ENCODE measurements at places on chromosomes 2 and 18.

GRCh38 chr18:11899063-11899462 lies 9.1 kb downstream of the MPPE1 start:
- no peak for DNase-seq

GRCh38 chr18:55402731-55403405 lies 185.1 kb downstream of the TCF4 start:
- no peak for DNase-seq

- no peak for DNase-seq
Measured at GRCh38 chr2:43133336-43133707, 93.1 kb downstream of the ZFP36L2 start.

DNA sequence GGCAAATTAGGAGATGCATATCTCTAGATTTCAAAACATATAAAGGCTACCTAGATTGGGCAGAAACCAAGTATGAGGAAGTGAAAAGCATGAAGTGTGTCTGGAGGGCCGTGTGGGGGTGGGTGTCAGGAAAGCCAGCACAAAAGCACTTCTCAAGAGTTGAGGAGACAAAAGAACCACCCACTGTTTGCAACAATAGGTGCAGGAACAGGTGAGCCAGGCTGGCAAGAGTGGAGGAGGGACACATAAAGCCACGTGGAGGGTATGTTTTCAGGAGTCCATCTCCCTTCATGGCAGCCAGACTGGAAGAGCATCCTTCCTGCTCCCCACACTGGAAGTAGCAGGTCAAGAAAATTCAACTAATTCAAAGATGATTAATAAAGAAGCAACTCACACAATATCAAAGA lies 96.4 kb downstream of the CERS6 start:
- no peak for DNase-seq

- DNase-seq, result no peak
Measured at GRCh38 chr18:46646468-46646867, 10.6 kb downstream of the LOXHD1 start.

DNA sequence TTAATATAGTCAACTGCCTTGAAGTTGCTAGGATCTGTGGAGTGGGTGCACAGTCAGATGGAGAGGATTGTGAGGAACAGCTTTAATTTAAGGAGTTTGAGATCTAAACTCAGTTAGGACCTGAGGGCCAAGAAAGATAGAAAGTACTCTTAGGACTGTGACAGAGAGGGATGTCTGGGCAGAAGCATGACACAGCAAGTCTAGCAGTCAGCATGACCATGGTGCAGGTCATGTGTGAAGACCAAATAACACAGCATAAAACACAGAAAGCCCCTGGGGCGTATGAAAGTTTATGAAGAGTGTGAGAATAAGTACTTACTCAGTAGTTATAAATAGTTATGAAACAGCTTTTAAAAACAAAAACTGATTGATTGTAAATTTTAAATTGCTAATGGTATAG lies 107.2 kb downstream of the GALNT1 start:
- DNase-seq, result no peak

DNA sequence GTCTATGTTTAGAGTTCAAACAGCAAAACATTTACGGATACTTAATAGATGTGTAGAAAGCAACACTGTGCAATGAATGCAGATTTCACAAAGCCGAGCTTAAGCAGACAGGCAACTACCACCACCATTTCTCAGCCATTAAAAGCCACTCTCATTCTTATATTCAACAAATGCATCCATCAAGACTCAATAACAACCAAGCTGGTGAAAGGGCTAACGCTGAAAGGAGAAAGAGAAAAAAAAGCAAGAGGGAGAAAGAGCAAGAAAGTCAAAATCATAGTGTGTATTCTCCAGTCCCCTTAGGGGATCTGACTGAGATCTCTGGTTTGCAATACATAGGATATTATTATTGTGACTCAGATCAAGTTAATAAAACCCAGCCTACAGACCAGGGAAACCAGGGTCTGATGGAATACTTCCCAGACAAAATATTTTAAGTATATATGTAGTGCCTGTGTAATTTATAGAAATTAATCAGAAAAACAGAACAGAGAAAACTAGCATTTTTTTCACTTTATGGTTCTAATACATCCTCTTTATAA lies 14.1 kb downstream of the SATB2 start:
- no peak for DNase-seq

- no peak for DNase-seq
Measured at GRCh38 chr2:233852056-233852455, 2.3 kb downstream of the HJURP start.

- DNase-seq, result no peak
Measured at GRCh38 chr2:54208364-54209240, 47.4 kb downstream of the TSPYL6 start.

DNA sequence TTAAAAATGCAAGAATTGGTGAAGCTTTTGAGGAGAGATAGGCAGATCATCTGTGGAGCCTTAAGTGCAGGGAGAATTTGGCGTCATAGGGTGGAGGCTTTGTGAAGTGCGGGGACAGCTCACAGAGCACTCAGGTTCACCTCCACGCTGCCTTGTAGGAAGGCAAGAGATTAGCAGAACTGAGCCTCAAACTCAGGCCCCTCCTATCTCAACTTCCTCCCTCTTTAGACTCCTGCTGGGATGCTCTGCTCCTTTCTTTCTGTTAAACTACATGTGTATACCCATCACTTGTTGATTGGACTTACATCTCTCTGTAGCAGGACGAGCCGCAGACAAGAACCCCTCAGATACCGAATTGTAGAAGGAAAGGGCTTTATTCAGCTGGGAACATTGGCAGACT lies 422.2 kb downstream of the SETBP1 start:
- DNase-seq, result no peak

GRCh38 chr18:59055345-59056032 lies 84.2 kb upstream of the SEC11C start:
- no peak for DNase-seq

- no peak for DNase-seq
Measured at GRCh38 chr2:233481368-233482142, 85.0 kb downstream of the USP40 start.

GRCh38 chr2:160596441-160596840 lies 102.8 kb upstream of the RBMS1 start:
- no peak for DNase-seq

GRCh38 chr2:197571627-197572271 lies 55.9 kb downstream of the MOB4 start:
- DNase-seq, result no peak

- no peak for DNase-seq
Measured at GRCh38 chr2:218363736-218364135, 7.1 kb downstream of the CATIP start.

DNA sequence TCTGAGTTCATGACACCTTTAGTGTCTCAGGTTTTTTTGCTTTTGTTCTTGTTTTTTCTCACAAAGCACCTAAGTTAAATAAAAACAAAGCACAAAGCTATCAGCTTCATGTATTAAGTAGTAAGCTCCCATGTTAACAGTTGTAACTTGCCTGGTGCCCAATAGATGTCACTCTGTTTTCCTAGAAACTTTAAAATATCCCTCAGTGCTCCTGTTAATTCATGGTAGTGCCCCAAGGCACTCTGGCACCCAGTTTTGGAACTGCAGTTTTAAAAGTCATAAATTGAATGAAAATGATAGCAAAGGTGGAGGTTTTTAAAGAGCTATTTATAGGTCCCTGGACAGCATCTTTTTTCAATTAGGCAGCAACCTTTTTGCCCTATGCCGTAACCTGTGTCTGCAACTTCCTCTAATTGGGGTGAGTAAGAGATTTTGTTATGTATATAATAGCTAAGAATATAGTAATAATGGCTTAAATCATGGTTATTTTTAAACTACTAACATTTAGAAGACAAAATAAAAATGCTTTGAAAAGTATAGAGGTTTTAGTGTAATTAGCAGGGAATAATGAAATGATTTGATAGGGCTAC lies 555.0 kb upstream of the TMEFF2 start:
- DNase-seq, result no peak

DNA sequence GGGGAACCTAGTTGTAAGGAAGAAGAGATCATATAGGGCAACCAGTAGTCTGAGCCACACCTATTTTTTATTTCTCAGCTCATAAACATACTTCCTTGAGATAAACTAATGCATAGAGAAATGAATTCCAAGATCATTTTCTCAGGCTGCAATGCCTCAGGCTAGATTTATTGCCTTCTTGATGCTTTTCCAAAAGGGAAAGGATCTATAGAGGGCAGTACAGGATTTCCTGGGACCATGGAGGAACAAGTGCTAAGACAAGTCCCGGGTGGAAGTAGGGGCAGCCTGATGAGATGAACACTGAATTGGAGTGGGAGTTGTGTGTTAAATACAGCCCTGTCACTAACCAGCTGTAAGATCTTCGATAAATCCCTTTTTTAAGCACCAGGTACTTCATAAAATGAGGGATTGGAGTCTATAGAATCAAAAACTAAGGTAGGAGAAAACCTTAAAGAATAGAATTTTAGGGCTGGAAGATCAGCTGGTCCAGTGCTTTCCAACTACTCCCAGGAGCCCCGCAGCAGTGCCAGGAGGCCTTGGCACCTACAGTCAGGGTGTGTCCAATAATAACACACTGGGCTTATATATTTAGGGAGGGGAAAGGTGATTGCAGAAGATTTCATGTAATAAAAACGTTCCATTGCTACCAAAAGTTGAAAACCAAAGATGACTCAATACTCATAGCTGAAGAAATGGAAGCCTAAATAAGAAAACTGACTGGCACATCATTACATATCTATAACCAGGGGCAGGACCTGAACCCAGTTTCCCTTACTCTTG lies 58.1 kb downstream of the SERTAD2 start:
- no peak for DNase-seq

GRCh38 chr2:229372207-229372606 lies 101.1 kb upstream of the PID1 start:
- no peak for DNase-seq

Measured in central memory CD8-positive, alpha-beta T cell (primary cell).